GM12878 (cell line): ENCODE measurements at places on chromosomes 1 and 21. TPM values are rescaled to one million over a fixed set of nuclear protein-coding genes. Genes with fewer than 3 reads are reported as not detected.

The FCRL4 gene
- total RNA-seq = 0.35 and 0.38 TPM in 2 replicates

DNA sequence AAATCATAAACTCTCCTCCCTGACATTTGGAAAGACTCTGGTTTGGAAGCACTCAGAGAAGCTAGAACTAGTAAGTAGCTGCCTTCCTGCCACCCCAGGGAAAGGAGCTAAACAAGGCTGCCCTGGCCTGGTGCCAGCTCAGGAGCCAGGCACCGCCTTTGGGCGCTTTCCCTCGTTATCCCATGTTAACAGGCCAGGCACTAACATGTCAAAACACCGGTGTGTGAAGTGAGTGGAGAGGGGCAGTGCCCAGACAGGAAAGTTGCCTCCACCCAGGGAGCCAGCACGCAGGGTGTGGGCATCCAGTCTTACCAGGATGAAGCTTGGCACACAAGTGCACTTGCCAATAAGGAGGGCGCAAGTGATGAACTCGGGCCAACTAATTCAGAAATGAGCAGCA is 346.8 kb downstream of the RRAGC start:
- DNase-seq = no peak

DNA sequence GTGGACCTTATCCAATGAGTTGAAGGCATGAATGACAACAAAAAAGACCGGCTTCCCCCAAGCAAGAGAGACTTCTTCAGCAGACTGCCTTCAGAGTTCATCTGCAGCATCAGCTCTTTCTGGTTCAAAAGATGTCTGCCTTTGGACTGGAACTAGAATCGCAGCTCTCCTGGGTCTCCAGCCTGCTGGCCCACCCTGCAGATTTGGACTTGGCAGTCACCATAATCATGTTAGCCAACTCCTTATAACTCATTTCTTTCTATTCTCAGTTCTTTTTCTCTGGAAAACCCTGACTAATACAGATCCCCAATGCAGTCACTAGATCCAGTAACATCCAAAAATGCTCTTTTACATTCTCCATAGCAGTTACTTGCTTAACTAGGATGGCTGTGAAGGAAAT is 89.2 kb upstream of the MARK1 start:
- DNase-seq = no peak

- DNase-seq = no peak
These were observed 1.8 kb upstream of the TFF2 start for GRCh38 chr21:42352441-42353095.

DNA sequence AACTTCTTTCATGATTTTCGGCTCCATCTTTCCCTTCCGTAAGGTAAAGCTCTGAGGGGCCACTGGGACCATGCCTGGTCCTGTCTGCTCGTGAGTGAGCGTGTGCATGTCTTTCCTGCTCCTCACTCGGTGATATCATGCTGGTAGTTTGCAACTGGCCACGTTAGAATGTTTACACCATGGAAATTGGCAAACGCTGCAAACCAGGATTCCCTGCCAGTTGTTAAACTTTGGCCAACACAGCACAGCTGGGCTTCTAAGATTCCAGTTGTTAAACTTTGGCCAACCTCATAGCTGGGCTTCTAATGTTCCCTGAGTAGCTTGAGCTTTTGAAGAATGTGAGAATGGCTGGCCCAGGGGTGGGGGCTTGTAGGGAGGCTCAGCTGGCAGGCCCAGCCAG is 68.0 kb upstream of the ACTL8 start:
- no peak for DNase-seq

The SYNC gene
- total RNA-seq = not detected in 2 replicates

- DNase-seq = no peak
These were observed 3.7 kb upstream of the FABP3 start for GRCh38 chr1:31376375-31377134.

The ODR4 gene
- 12.3 TPM in 2 replicates for total RNA-seq

The ST6GALNAC5 gene
- 0.13 TPM in 1 of 2 replicates, not detected in the other for total RNA-seq

- no peak for DNase-seq
These were observed 49.7 kb upstream of the HMGB4 start for GRCh38 chr1:33814166-33814565.

DNA sequence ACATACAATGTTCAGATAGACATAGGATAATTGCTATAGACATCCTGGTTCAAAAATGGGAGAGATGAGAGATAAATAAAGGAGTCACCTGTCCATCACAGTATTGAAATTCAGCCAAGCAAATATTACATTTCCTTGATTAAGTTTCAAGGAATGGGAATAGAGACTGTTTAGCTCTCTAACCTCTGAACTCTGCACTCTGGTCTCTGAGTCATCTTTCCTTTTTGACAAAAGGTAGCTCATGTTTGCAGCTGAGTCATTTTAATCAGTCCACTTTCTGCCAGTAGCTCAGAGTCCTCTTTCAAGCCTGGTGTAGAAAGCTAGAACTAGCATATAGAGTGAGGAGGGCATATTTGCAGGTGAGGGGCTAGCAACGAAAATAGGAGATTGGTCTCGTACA is 51.4 kb upstream of the GJA8 start:
- no peak for DNase-seq

GRCh38 chr1:8870616-8871538 is 7.6 kb downstream of the ENO1 start:
- no peak for DNase-seq

The CIART gene
- total RNA-seq = 0.54 and 1.4 TPM in 2 replicates

The PERM1 gene
- total RNA-seq = not detected in 2 replicates

DNA sequence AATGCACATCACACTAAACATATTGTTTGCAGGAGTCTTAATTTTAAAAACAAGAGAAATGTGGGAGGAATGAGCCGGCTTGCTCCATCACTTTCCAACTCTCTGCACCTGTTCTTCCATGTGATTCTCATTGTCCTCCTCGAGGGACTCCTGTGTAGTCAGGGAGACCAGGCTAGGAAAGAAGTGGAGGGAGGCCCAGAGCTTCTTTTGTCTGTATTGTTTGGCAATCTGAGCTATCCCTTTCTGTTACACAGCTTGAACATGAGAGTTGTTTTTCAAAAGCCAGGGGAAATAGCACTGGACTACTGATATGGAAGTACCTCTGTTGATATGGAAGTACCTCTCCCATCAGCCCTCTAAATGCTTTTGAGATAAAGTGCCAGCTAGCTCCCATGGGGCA is 18.8 kb upstream of the LRRC8D start:
- DNase-seq = no peak

- DNase-seq = no peak
These were observed 127.8 kb downstream of the NRDC start for GRCh38 chr1:51750729-51751128.

DNA sequence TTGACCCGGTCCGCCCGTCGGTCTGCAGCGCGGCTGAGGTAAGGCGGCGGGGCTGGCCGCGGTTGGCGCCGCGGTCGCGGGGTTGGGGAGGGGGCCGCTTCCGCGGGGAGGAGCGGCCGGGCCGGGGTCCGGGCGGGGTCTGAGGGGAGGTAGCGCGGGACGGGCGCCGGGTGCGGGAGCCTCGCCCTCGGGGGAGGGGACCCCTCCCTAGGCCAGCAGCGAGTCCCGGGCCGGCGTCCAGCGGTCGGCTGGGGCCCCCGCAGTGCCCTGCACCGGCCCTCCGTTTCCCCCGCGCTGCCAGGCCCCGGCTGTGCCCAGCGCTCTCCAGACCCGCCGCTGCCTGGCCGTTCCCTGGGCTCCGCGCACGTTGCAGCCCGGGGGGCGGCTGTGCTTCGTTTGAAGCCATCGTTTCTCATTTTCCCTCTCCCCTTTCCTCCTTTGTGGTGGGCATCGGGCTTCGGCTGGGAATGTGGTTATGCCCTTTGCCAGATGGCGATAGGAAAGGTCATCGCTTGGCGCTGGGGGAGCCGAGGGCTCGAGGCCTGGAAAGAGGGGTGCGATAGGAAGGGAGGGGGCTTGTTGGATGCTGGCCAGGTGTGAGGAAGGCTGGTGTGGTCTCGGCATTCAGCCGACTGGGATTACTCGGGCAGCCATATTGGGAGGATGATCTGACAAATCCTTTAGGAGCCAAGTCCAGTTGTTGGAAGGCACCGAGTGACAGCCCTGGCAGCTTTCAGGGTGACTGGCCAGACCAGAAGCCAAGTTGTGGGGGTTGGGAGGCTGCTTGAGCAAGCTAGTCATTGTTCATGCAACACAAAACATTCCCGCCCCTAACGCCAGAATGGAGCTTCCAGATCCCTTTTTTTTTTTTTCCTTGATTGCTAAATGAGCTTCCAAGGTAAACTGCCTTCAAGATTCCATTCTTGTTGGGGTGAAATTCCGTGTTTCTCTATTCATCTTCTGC is 753 bp downstream of the KIF1B start:
- no peak for DNase-seq

The SPOCD1 gene
- total RNA-seq = 0.23 and 0.56 TPM in 2 replicates

DNA sequence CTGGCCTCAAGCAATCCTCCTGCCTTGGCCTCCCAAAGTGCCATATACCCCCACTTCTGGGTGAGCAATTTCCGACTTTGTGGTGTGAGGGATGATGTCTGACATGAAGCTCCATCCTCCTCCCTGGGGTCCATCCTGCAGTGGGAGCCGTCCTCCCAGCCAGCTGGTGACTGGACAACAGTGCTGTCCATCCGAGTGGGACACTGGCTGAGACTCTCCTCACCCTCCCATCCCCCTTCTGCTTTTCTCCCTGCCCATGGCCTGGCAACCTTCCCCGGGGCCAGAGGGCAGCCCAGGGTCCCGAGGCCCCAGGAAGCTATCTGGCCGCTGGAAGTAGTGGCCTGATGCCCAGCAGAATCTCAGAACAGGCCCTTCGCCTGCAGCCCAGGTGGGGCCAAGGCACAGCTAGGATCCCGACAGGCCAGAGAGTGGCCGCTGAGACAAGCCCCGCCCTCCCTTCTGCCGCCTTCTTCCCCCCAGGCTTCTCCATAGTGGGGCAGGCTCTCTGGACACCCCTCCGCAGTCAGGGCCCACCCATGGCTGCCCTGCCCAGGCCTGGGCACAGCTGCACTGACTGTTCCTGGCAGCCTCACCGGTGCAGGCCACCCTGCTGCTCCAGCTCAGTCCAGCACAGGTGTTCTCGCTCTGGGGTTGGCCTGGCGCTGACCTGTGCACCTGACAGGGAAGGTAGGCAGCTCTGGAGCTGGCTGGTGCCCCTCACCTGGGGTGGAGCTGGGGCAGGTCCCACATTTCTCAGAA is 8.4 kb upstream of the FAAP20 start:
- DNase-seq = no peak

DNA sequence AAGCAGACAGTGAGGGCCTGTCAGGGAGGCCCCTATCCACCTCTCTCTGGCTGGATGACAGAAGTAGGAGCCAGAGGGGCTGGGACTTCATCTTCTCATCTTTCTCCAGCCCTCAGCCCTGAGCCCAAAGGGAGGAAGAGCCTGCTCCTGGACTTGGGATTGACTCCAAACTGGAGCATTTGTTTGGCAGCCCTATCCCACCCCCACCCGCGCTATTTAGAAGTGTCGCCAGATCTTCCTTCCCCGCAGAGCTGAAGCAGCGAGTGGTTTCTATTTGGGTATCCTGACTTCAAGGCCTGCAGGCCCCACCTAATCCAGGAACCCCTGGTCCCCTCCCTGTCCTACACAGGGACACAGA is 9.6 kb downstream of the NES start:
- no peak for DNase-seq

The CELA2A gene
- total RNA-seq = 0.90 and 1.5 TPM in 2 replicates

The LRRC71 gene
- not detected in 2 replicates for total RNA-seq

The HTR6 gene
- total RNA-seq = 4.3 and 5.3 TPM in 2 replicates

DNA sequence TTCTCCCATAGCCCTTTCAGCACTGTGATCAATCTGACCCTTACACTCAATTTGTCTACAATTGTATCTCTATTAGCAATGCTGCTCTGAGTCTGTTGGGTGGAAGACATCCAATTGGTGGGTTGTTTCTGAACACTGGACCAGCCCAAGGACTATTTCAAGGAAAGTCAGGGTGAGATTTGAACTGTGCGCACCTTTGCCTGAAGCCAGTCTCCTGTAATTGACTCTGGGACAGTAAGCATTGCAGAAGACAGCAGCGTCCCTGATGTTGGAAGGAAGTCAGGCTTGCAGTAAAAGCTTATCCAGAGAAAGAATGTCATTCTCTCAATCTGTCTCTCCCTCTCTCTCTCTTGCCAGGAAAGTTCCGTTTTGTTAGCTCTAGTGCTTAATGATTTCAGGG is 233.9 kb downstream of the KIF26B start:
- DNase-seq = no peak

DNA sequence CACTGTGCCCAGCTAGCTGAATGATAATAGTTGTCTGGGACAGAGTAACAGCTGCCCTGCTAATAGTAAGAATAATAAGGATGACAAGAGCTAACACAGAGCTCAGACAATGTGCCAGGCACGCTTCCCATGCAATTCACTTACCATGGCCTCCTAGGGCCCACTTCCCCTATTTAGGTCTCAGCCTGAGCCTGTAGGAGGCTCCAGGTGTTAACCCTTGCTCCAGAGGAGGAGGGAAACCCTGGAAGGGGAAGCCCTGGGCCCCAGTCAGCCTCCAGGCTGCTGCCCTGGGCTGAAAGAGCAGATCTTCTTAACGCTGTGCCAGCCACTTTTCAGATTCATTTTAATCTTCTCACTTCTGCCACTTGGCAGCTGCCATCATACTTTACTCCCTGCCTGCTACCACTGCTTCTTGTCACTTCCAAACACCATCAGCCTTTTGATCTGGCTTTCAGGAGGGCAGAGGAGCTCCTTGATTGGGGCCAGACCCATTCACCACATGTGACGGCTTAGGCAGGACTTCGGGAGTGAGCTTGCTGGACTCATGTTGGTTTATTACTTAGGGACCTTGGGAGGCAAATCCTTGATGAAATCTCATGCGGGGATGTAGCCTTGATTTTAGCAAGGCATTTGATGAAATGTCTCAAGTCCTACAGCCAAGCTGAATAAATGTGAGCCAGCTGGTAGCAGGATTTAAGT is 66.7 kb upstream of the PARP1 start:
- DNase-seq = no peak
